ENCODE measurements at places on chromosomes 3 and 15.

- no peak for DNase-seq
Measured at GRCh38 chr15:52005748-52006701, 13.0 kb upstream of the MAPK6 start.

DNA sequence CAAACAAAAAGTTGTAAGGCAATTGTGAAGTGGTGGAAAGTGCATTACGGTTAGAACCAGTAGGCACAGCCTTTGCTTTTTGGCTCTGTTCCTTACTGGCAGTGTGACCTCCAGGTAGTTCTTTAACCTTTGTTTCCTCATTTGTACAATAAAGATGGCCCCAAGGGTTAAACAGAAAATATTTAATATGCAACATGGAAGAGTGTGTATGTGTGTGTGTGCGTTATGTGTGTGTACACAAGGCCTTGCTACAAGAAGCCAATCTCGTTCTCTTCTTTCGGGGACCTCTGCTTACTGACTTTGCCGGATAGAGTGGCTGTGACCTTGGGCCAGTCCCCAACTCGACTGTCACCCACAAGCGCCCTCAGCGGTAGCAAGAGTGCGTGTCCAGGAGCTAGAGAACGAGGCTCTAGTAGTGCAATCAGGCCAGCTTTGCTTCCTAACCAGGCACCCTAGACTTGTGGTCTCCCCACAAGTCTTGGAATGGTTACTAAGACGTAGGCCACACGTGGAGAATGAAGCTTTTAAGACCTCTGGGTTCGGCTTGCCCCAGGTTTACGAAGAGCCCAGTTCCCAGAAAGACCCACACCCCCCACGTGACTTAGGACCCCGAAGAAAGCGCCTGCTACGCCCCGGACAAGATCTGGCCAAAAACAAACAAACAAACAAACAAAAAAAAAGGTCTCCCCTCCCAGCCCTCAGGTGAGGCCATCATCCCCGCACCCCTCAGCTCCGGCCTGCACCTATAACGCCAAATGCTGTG lies 593 bp downstream of the CIAO2A start:
- no peak for DNase-seq

- DNase-seq, result no peak
Measured at GRCh38 chr3:53457068-53457467, 37.3 kb upstream of the CACNA1D start.

GRCh38 chr3:141094790-141095545 lies 43.8 kb downstream of the SPSB4 start:
- DNase-seq, result no peak

GRCh38 chr3:175392653-175393052 lies 533.5 kb downstream of the NAALADL2 start:
- DNase-seq, result no peak

DNA sequence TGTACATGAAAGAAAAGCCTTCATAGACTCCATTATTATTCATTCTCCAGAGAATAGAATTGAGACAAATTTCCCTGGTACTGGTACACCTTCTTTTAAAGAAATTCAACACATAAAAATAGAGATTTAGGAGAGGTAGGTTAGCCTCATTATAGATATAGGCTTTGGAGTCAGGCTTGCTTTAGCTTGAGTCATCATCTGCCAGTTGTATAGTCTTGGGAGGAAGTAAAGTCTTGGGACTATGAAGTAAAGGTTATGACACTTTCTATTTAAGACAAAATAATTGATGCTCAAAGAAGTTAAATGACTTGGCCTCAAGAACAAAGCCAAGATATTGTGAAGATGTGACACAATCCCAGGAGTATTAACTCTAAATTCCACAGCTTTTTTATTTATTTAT lies 4.3 kb downstream of the HRG start:
- DNase-seq, result no peak

DNA sequence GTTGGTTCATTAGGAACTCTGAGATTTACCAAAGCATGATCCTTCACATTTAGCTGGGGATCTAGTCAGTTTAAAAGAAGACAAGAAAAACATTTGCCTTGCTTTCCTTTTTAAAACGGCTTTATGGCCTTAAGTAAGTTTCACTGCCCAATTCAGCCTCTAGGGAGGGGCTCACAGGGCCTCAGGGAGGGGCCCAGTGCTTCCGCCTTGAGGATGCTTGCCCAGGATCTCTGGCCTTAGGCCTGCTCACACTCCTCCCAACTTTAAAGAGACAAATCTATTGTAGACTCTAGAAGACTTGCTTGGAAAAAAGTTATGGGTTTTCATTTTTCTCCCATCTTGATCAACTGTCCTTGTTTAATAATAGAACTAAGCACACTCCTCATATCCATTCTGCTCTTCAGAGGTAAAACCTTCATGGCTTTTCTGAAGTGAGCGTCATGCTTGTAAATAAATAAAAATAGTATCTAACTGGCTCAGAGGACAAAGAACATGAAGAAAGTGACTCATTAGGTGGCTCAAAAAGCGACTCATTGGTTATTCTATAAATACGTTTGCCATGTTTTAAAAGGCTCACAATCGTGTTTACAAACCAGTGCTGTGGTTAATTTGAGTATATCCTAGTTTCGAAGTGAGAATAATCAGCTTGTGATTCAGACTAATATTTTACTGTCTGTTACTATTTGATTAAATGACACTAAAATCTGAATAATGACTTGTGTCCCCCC lies 13.7 kb downstream of the PDHB start:
- DNase-seq, result no peak

- no peak for DNase-seq
Measured at GRCh38 chr15:69133862-69134519, 26.4 kb upstream of the GLCE start.

DNA sequence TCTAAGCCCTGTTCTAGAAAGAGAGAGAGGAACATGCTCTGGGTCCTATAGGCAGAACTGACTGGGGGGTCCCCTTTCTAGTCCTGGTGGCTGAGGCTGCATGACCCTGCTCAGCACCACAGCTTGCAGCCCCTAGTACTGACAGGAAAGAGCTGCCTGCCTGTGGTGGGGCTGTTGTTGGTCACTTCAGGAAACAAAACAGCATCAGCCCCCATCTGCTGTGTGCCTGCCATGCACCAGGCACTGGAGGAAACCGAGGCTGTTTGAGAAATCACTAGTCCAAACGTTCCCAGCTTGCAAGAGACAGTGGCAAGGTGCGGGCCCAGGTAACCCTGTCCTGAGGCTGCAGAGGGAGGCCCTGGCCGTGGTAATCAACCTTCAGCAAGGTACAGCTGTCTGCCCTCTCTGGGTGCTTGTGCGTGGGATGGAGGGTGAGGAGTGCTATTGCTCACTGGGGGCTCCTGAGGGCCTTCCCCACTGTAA lies 90.6 kb downstream of the IQSEC1 start:
- no peak for DNase-seq

GRCh38 chr3:172595664-172596393 lies 72.6 kb upstream of the TNFSF10 start:
- no peak for DNase-seq

Measured in stimulated activated CD4-positive, alpha-beta T cell treated with anti-CD3 and anti-CD28 coated beads, Interleukin-15, amount 100 ng/mL, for 1 hour (primary cell).